ENCODE measurements at places on chromosomes 4 and X. TPM values are rescaled to one million over a fixed set of nuclear protein-coding genes. Genes with fewer than 3 reads are reported as not detected.

The GRPR gene
- not detected for total RNA-seq

The CFAP47 gene
- not detected for total RNA-seq

The ANTXR2 gene
- total RNA-seq, result 141 TPM

The MAGEC3 gene
- total RNA-seq, result not detected

The TMEM144 gene
- 2.4 TPM for total RNA-seq

The GAGE10 gene
- not detected for total RNA-seq

The TRIM75 gene
- total RNA-seq, result not detected

The EVC2 gene
- 8.0 TPM for total RNA-seq

The GAGE1 gene
- total RNA-seq, result not detected

The CLGN gene
- total RNA-seq, result 0.78 TPM

The SULT1E1 gene
- total RNA-seq, result 1.2 TPM

The RIPPLY1 gene
- not detected for total RNA-seq

The TAF1 gene
- total RNA-seq, result 16.4 TPM

The NPNT gene
- total RNA-seq, result 0.62 TPM

The RAB39B gene
- 0.30 TPM for total RNA-seq

The TREX2 gene
- 4.1 TPM for total RNA-seq

The CT45A5 gene
- not detected for total RNA-seq

The SPOCK3 gene
- total RNA-seq, result 0.08 TPM

The DIPK2B gene
- not detected for total RNA-seq

The ADH1C gene
- total RNA-seq, result 0.08 TPM

The PIGA gene
- 11.4 TPM for total RNA-seq

The BEX1 gene
- total RNA-seq, result 0.31 TPM

The KDR gene
- not detected for total RNA-seq

The DCAF8L1 gene
- total RNA-seq, result not detected

The SLC25A53 gene
- total RNA-seq, result 2.6 TPM

The TBC1D8B gene
- total RNA-seq, result 5.8 TPM

The CXXC4 gene
- total RNA-seq, result not detected

The HSFX2 gene
- total RNA-seq, result not detected

The MAGEB17 gene
- total RNA-seq, result not detected

The BTC gene
- total RNA-seq, result 0.47 TPM

The ARAP2 gene
- total RNA-seq, result 5.2 TPM

The OTC gene
- not detected for total RNA-seq

The PPBP gene
- total RNA-seq, result 0.49 TPM

The S100P gene
- not detected for total RNA-seq

The PRSS12 gene
- total RNA-seq, result 18.3 TPM

The EFHC2 gene
- 0.55 TPM for total RNA-seq

The CXCL8 gene
- 11.3 TPM for total RNA-seq

The NXF2B gene
- total RNA-seq, result not detected

The MAGEA2 gene
- not detected for total RNA-seq

All from hair follicular keratinocyte (primary cell).